Foreskin fibroblast (primary cell): ENCODE measurements at places on chromosomes 3 and 15.

GRCh38 chr15:26051761-26052675 is 188.9 kb upstream of the ATP10A start:
- peak; percentile 11 for DNase-seq

DNA sequence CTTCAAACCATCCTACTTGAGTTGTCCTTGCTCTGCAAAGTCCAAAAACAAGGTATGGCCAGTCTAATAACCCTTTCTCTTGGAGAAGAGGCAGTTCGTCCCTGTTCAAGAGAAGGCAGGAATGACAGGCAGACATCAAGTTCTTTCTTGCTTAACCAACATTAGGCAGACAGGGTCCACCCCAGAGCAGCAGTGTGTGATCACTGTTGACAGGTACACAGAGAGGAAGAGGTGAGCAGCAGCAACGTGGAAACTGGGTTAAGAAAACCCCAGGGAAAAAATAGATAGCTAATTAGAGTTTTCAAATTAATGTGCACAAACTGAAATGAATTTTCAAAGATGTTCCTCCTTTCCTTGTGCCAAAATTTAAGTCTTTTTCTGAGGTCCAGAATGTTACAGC is 48.2 kb downstream of the TNIK start:
- DNase-seq = no peak

DNA sequence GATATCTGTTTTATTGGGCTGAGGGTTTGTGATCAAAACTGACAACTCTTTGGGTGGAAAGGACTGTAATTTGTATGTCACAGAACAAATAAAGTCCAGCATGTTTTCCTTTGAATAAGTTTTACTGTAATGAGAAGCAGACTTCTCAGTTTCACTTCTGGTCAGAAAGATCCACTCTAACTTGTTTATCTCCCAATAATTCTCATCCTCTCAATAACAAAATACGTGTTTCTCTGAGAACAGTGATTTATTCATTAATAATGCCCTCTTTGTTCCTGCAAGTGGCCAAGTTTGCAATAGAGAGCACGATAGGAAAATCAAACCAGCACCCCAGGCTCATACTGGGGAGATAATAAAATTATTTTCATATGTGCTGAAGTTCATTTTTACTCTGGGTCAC is 190.6 kb downstream of the CNTN3 start:
- no peak for DNase-seq

- DNase-seq = no peak
Observed at GRCh38 chr15:83158393-83158792, 49.2 kb downstream of the HDGFL3 start.

GRCh38 chr3:126951561-126951960 is 31.4 kb upstream of the PLXNA1 start:
- DNase-seq = no peak

DNA sequence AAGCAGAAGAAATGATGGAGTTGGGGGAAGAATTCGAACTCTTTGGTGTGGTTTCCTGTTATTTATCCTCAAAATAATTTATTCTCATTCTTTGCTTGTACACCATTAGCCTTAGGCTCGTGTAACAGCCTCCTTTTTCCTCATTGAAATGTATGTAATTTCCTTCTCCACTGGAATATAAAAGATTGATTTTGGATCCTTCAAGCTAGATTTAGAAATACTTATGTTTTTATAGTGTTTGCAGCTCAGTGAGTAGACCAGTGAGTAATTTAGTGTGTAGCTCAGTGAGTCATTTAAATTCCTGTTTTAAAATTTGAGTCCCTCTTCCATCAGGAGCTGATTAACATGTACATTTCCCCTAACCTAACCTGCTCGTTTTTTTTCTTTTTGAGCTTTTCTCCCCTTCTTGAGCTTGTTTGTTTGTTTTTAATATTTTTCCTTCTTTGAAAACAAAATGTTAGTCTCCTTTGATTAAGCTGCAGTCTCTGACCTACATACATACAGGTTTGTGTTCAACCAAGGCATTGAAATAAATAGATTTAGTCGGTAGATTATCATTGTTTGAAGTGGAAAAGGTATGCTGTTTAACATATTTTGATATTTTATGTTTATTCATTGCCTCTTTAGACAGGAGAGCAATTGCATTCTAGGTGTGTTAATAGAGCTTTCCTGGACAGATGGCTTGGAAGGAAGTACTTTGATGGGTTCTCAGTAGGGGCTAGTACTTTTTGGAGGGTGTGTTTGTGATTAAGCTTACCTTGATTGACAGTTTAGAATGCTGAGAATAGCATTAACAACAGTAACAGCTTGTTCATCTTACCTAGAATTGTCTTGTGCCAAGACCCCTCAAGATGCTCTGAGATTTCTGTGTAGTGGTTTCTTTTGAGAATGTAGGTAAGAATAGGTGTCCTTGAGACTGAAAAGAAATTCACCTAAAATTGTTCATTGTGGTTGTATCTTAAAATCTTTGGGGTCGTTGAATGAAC is 5.9 kb downstream of the USP3 start:
- DNase-seq = peak; percentile 57

GRCh38 chr3:140092848-140093536 is 158.0 kb downstream of the CLSTN2 start:
- DNase-seq = no peak
